ENCODE measurements at places on chromosomes 13 and 19.

DNA sequence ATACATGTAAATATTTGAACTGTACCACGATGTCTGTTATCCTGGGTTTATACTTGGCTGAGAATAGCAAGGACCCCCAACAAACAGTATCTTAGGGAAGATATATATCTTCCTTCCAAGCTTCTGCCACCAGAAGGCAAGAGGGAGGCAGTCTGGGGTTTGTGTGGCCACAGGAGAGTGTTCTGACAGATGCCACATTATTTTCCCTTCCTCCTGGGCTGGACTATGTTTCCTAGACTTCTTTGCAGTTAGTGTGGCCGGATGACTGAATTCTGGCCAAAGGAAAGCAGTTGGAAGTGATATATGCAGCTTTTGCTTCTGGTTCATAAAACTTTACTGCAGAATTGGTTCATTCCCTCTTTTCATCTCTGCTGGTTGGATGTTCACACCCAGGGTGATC, 39.9 kb upstream of the TMTC4 start:
- no peak for DNase-seq

DNA sequence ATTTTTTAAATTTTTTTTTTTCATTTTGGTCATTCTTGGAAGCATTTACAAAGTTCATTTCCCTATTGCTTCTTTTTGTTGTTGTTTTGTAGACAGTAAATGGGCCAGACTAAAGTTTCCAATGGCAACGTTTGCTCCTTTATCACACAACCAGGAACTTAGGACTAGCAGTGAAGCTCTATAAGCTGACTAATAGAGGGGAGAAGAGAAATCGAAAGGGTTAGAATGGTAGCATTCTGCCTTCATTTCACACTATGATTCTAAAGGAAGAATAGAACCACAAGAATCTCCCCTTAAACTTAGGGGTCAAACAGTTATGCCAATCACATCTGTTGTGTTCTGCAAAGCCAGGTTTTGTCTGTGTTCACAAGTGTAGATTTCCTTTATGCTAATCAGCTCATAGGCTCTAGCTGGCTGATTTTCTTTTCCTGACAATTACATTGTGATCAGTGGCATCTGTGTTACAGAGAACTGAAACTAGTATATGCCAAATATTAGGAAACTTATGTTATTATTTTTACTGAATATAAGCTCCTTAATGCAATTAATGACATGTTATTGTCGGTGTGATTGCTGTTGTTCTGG, 467.3 kb downstream of the DACH1 start:
- no peak for DNase-seq

DNA sequence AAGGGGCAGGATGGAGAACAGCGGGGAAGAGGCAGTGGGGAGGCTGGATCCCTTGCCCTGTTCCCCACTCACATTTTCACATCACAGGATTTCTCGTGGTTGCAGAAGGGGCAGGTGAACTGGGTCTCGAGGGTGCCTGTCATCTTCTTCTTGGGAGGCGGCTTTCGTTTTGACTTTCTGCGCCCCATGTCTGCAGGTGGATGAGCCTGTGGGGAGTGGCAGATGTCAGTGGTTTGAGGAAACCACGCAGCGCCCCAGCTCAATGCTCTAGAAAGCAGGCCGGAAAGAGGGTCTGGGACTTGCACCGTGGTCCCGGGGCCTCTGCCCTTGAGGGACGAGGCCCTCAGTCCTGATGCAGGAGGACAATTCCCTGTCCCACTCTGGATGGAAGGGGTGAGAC, 4.9 kb downstream of the ELOF1 start:
- no peak for DNase-seq

- no peak for DNase-seq
Measured at GRCh38 chr19:2729943-2730818, 9.0 kb upstream of the DIRAS1 start.

- DNase-seq, result no peak
Measured at GRCh38 chr13:113664751-113665596, 2.0 kb upstream of the GRK1 start.

DNA sequence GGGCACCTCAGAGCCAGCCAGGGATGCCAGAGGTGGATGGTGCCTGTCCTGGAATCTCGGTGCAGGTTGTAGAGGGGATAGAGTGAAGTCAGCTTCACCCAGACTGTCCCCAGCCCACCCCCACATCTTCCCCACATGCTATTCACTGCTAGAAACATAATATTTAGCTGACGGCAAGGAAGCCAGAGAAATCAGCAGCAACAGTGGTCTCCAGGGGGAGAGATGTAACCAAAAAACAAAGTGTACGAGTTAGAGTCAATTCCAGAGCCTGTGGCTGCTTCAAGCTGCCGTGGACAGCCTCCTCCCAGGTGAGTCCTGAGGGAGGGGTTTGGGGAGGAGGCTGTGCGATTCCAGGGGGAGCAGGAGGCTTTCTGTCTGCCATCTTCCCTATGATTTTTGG, 97.6 kb downstream of the ZNF536 start:
- DNase-seq, result no peak
